ENCODE measurements at places on chromosomes 1 and 21.

GRCh38 chr1:86477256-86477655 is 8.5 kb downstream of the CLCA1 start:
- DNase-seq, result no peak

DNA sequence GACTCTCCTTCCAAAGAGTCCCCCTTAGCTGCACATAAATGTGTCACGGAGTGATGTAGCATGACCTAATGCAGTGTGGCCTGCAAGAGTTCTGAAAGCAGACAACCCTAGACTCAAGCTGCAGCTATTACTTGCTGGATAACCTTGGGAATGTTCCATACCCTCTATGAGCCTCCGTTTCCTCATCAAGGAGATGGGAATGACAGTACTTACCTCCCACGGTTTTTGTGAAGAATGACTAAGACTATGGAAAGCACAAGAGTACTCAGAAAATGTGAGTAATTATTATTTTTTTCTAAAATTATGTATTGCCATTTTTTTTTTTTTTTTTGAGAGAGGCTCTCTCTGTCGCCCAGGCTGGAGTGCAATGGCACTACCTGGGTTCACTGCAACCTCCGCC is 3.0 kb downstream of the TTC39A start:
- DNase-seq, result no peak

DNA sequence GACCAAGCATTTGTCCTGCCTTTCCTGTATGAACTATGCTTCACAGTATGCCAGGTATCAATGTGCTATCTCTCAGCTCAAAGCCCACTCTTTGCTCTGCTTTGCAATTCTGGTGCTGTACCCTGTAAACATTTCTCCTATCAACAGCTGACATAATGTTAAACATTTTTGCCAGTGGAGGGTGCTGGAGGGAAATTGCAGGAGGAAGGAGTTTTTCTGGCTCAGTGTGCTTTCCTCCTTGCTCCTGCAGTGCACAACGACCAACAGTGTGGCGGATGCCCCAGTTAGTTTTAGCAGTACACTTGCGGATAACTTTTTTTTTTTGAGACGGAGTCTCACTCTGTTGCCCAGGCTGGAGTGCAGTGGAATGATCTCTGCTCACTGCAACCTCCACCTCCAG is 67.1 kb upstream of the PTGFRN start:
- no peak for DNase-seq

GRCh38 chr1:53413175-53414001 is 45.8 kb upstream of the DMRTB1 start:
- no peak for DNase-seq

GRCh38 chr1:41683681-41684500 is 199.4 kb upstream of the EDN2 start:
- peak; percentile 43 for DNase-seq
